ENCODE measurements at places on chromosomes 12 and 14. TPM values are rescaled to one million over a fixed set of nuclear protein-coding genes. Genes with fewer than 3 reads are reported as not detected.
A peak's percentile ranks its signal among the peaks of the same experiment; 100 is the strongest.

Gene NXPH4
- not detected for total RNA-seq

Gene HOXC13
- total RNA-seq = not detected

Gene NGB
- total RNA-seq = not detected

Gene POLE2
- 11.3 TPM for total RNA-seq

Gene GPR68
- 0.81 TPM for total RNA-seq

Gene STRAP
- 29.6 TPM for total RNA-seq

Gene ETFBKMT
- total RNA-seq = 2.4 TPM

GRCh38 chr14:71137536-71138447 lies 230.5 kb downstream of the PCNX1 start:
- DNase-seq = no peak

GRCh38 chr12:98883231-98883630 lies 238.1 kb downstream of the APAF1 start:
- no peak for DNase-seq

GRCh38 chr12:57135527-57136326 lies 7.4 kb downstream of the LRP1 start:
- DNase-seq = no peak

- DNase-seq = no peak
Measured at GRCh38 chr12:121638298-121639202, 12.2 kb downstream of the ORAI1 start.

DNA sequence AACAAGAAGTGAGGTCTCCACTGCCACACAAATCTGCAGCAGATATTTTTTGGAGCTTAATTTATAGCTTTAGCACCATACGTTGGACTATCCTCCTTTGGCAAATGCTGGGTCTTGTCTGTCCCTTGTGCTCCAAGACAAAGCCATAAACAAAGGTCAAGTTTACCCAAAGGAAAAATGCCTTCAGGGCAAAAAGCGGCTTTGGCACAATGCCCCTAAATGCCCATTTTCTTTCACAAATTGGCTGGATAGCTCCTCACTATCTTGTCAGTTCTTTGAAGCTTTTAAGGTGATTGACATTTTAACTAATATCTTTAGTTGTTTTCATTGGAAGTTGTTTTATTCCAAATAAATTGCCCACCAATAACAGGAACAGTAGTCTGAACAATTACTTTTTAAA lies 59.6 kb downstream of the EML5 start:
- no peak for DNase-seq

DNA sequence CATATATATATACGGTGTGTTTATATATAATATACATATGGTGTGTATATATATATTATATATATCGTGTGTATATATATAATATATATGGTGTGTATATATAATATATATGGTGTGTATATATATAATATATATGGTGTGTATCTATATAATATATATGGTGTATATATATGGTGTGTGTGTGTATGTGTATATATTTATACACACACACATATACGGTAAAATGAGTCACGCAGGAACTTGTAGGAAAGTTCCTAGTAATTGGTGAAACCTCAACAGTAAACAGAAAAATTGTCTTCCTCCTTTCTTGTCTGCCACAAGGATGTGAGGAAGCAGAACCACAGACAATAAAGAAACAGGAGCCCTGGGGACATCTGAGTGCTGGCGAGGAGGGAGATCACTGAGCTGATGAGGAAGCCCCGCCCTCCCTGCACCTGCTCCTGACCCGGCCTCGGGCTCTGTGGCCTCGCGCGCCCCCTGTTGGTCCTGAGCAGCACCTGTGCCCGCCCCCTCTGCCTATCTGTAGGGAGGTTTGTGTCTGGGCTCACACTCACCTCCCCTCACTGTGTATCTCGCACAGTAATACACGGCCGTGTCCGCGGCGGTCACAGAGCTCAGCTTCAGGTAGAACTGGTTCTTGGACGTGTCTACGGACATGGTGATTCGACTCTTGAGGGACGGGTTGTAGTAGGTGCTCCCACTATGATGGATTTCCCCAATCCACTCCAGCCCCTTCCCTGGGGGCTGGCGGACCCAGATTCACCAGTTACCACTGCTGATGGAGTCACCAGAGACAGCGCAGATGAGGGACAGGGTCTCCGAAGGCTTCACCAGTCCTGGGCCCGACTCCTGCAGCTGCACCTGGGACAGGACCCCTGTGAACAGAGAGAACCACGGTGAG lies 1079.4 kb downstream of the TMEM121 start:
- DNase-seq = peak; percentile 76

GRCh38 chr12:106329231-106329982 lies 26.9 kb downstream of the TCP11L2 start:
- DNase-seq = no peak

- no peak for DNase-seq
Measured at GRCh38 chr14:69922198-69922597, 43.0 kb downstream of the SMOC1 start.

DNA sequence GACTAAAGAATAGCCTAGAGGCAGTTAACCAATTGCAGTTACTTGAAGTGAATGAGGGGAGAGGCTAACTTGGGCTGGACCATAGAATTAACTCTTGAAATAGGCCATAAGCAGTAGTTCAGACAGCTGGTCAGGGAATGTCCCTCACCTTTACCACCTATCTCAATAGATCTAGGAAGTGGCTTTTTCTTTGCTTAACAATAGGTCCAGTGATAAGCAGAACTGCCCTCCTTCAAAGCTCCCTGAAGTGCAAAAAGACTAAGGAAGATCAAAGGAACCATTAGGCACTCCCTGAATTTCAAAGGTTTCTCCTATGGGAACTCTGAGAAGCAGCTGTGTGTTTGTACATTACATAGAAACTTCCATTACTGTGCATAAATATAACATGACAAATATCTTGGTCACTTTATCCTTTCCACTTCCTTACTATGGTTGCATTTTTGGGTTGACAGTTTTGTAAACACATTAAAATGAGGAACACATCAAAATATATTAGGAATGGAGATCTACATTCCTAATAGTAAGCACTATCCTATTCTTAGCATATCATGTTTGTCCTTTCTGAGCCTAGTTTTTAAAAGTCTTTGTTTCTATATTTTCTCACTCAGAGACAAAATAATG lies 7.2 kb upstream of the NAA30 start:
- DNase-seq = no peak

GRCh38 chr12:5554711-5555110 lies 122.8 kb downstream of the NTF3 start:
- DNase-seq = no peak

DNA sequence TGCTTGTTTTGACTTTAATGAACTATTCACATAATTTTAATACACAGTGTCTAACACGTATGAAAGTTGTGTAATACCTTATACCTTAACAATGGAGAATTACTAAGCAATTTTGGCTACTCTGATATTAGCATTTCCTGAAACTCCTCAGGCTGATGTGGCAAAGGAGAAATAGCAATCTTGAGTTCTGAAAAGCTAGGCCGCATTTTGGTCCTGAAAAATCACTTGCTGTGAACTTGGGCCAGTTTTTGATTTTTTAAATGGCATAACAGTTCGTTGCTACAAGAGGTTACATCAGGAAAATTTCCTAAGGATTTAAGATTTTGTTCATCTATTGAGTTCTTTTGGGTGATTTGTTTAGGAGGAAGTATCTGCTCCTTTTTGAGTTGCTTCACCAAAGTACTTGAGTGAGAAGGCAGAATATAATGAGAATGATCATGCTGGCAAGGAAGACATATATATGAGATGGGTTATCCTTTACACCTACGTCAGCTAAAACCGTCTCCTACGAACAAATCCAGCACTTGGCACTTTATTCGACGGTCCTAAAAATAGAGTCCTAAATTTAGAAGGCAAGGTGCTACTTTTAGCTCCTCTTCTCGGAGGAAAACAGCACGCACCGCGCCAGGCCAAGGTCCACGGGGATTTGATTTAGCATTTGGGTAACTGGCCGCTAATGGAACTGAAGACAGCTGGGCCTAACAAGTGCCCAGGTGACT lies 32.2 kb downstream of the MIA2 start:
- DNase-seq = no peak

DNA sequence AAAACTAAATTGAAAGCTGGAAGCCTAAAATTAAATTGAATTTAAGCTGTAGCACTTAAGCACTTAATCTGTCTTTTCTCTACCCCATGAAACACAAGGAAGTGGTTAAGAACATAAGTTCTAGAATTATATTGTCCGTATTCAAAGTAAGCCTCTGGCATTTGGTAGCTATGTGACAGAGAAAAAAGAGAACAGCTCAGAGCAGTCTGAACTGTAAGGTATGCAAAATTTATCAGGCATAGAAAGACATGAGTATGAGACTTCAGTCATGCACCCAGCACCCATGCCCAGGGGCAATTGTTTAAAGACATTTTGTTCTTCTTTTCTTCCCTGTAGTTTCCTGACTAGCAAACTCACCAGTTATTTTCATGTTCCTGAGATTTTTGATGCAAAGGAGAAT lies 116.7 kb downstream of the KCNMB4 start:
- no peak for DNase-seq

GRCh38 chr12:51951843-51952722 lies 584 bp downstream of the ACVR1B start:
- no peak for DNase-seq

DNA sequence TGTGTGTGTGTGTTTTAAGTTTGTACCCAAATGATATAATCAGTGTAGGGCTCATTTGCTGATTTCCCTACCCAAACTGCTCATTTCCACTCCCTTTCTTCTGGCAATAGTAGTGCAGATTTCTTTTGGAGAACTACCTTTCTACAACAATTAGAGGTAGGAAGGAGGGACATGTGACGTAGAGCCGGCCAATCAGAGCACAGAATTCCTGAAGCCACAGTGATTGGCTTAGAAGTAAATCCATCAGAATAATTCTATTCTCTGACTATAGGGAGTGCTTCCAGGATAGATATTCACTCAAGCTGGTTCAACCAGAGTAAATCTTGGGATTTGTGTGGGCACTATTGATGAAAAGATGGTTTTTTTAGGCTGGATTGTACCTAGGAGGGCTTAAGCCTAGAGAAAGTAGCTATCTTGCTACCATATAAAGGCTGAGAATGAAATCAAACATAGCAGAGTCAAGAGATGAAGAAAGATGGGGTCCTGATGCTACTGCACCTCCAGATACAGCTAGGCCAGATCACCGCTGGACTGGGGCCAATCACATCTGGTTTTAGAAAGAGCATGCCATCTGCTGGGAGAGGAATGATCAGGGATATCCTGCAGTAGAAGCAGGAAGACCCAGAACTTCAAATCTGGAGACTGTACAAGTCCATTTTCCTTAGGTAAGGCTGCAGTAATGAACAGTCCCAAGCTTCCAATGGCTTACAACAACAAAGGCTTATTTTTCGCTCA lies 54.1 kb upstream of the NUAK1 start:
- no peak for DNase-seq

GRCh38 chr12:126907900-126908764 lies 1358.8 kb upstream of the TMEM132C start:
- DNase-seq = no peak

- DNase-seq = no peak
Measured at GRCh38 chr14:30337456-30337855, 221.5 kb upstream of the G2E3 start.

GRCh38 chr14:37601865-37602264 lies 6.4 kb downstream of the TTC6 start:
- DNase-seq = no peak
